Heart right ventricle (tissue), 16 donors: ENCODE measurements at places on chromosomes 12 and 14. TPM values are rescaled to one million over a fixed set of nuclear protein-coding genes. Genes with fewer than 3 reads are reported as not detected.

RTN1 gene
- 0.59 TPM for polyA plus RNA-seq

STAT2 gene
- polyA plus RNA-seq, result 16.9 TPM

MYF5 gene
- not detected for polyA plus RNA-seq

AQP6 gene
- 0.15 TPM for polyA plus RNA-seq

DNA sequence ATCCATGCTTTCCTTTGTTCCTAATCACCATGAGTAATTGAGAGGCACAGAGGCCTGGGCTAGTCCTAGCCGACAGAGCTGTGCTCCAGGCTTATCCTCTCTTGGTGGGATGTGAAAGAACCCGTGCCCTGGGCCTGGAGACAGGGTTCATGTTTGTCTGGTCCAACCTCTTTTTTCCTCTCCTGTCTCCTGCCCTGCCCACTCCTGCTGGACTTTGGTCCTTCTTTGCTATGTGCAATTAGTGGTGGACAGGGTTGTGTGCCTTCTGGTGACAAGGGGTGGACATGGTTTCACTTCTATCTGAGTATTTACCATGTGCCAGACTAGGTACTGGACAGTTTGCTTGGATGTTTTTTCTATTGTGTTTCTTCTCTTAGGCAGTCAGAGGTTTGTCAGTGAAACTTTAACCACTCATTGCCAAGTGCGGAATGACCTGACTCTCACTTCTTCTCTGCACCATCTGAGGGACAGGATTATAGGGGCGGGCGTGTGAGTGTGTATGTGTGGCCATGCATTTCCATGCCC lies 126.1 kb downstream of the SMOC1 start:
- no peak for DNase-seq

- DNase-seq, result no peak
These were observed 2.5 kb upstream of the LALBA start for GRCh38 chr12:48572326-48572725.

- DNase-seq, result no peak
These were observed 328.0 kb upstream of the ATP2B1 start for GRCh38 chr12:90036637-90037036.

DNA sequence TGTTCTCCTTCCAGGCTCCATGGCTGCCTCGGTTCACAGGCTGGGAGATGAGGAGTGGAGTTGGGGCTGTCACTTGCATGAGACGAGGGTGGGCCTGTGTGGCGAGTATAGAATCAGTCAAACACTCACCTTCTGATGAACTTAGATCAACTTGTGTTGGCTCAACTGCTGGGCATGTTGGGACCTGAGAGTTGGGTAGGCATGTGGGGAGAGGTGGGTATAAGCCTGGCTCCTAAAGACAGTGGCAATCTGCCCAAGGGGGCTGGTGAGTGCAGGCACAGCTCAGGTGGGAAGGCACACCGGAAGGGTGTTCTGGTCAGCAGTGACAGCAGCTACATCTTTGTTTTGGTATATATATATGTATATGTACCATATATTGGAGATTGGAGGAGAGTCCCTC lies 30.1 kb upstream of the TDRD9 start:
- no peak for DNase-seq

GRCh38 chr14:80206351-80207080 lies 4.8 kb downstream of the DIO2 start:
- DNase-seq, result no peak

GRCh38 chr12:31887109-31887811 lies 72.0 kb upstream of the RESF1 start:
- DNase-seq, result no peak

GRCh38 chr12:53501615-53502181 lies 615 bp downstream of the TARBP2 start:
- no peak for DNase-seq
